Fibroblast of gingiva (primary cell): ENCODE measurements at places on chromosomes 12 and 14.

GRCh38 chr14:62691647-62692489 is 353.4 kb downstream of the KCNH5 start:
- peak; percentile 22 for DNase-seq

GRCh38 chr12:46370380-46370734 is 2.2 kb downstream of the SLC38A2 start:
- DNase-seq, result no peak

GRCh38 chr12:2284321-2284813 is 231.6 kb downstream of the CACNA1C start:
- DNase-seq, result peak; percentile 92

DNA sequence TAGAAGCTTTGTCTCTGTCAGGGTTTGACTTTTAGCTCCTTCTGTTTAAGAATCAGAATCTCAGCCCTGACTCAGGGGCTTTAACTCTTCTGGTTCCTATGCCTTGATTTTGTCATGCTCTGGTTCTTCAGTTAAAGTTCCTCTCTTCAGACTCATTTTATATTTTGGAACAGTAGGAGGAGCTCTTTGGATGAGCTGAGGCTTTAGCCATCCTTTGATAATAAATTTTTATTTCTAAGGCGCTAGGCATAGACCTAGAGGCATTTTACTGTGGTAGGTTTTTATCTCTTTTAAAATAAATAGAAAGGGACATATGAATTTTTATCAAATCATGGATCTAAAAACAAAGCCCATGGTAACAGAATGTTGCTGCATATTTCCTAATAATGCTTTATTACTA is 51.7 kb downstream of the ATP23 start:
- no peak for DNase-seq

DNA sequence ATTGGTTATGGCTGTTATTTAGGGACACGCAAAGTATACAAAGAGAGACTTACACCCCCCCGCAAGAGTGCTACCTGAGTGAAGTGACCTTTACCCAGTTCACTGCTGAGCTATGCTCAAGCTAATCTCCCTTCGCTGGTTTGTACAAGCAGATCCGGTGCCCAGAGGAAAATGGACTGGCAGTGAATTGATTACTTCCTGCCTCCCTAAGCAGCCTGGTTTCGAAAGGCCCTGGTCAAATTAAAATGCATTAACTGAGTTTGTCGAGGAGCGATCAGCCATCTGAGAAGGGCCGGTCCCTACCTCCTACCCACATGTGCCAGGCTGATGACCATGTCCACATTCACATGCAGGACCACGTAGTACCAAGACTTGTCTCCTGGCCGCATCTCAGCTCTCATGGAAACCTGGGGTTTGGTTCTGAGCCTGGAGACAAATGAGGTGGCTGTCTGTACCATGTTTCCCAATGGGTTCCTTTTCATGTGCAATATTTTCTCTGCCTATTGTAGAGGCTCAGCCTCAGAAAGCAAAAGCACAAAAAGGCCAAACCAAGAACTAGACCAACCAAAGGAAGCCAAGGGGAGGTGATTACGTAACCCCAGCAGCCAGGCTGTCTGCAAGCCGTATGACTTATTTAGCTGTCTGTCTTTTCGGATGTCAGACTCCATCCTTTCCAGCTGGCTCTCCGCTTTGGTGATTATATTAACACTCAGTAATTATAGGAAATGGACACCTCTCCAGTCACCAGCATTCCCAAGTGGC is 284.7 kb upstream of the PWP1 start:
- DNase-seq, result peak; percentile 40

- DNase-seq, result peak; percentile 47
Measured at GRCh38 chr12:71947645-71948105, 9.0 kb downstream of the TPH2 start.

- DNase-seq, result peak; percentile 53
Measured at GRCh38 chr12:88471331-88472045, 108.8 kb downstream of the KITLG start.
